ENCODE measurements at places on chromosomes 4 and X. TPM values are rescaled to one million over a fixed set of nuclear protein-coding genes. Genes with fewer than 3 reads are reported as not detected.

- DNase-seq, result no peak
- H3K27ac ChIP-seq, result no peak overlapping the region
- no peaks in the 10 kb centered on the region for H3K36me3 ChIP-seq
- H3K4me1 ChIP-seq, result no peaks in the 10 kb centered on the region
- H3K27me3 ChIP-seq, result no peaks in the 10 kb centered on the region
Observed at GRCh38 chr4:25440478-25441030, 63.5 kb downstream of the ANAPC4 start.

DNA sequence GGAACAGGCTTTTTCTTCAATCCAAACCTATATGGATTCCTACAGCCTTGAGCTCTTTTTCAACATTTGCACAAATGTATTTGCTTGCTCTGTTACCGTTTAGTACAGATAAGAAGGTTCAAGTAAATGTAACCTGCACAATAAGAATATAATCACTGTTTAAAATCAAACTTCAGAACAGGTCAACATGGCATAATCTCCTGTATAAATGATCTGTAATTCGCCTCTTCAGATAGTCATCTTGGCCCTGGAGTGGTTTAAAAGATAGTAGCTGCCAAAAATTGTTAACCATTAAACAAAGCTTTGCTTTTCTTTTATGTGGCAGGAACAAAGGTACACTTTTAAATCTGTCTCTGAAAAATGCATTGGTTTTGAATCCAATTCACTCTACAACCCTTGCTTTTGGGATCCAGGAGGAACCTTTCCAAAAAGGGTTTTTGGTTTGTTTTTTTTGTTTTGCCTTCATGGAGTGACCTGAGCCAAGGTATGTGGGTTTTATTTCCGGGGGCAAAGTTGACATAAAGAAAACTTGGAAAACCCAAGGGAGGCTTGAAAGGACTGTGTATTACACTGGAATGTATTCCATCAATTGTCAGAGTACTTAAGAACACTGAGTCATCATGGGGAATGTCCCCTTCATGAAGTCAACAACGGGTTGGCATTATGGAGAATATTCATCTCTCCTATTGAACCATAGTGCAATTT is 210.4 kb upstream of the HCCS start:
- no peaks in the 10 kb centered on the region for H3K36me3 ChIP-seq
- no peak overlapping the region for H3K4me3 ChIP-seq
- no peak for DNase-seq

PITX2 gene
- total RNA-seq, result 6.6 TPM

PRPS1 gene
- 19.9 TPM for total RNA-seq

NEIL3 gene
- 0.98 TPM for total RNA-seq

JAKMIP1 gene
- total RNA-seq, result 5.2 TPM
